ENCODE measurements at places on chromosomes 6 and 20. TPM values are rescaled to one million over a fixed set of nuclear protein-coding genes. Genes with fewer than 3 reads are reported as not detected.

The VNN1 gene
- total RNA-seq, result not detected

The GJA10 gene
- not detected for total RNA-seq

The DEFB124 gene
- not detected for total RNA-seq

The EBF4 gene
- total RNA-seq, result 0.99 TPM

The TRIM15 gene
- total RNA-seq, result not detected

The SYTL3 gene
- 4.6 TPM for total RNA-seq

The ZNF341 gene
- 0.99 TPM for total RNA-seq

The PSMB1 gene
- 227 TPM for total RNA-seq

The JPH2 gene
- total RNA-seq, result 0.66 TPM

The PPP1R16B gene
- under 0.01 TPM for total RNA-seq

The SLC22A1 gene
- 0.26 TPM for total RNA-seq

The HSPA12B gene
- total RNA-seq, result 0.17 TPM

The LY6G6D gene
- not detected for total RNA-seq

The ULBP2 gene
- 1.8 TPM for total RNA-seq

The TGM3 gene
- not detected for total RNA-seq

The HEY2 gene
- not detected for total RNA-seq

The MMS22L gene
- total RNA-seq, result 11.1 TPM

The DNAH8 gene
- total RNA-seq, result under 0.01 TPM

The BPIFB1 gene
- total RNA-seq, result not detected

The OARD1 gene
- total RNA-seq, result 10.3 TPM

The SLC2A4RG gene
- 18.2 TPM for total RNA-seq

The UQCC2 gene
- 22.9 TPM for total RNA-seq

The MYT1 gene
- not detected for total RNA-seq

The SRMS gene
- not detected for total RNA-seq

The ADAM33 gene
- 37.2 TPM for total RNA-seq

The CRIP3 gene
- 0.26 TPM for total RNA-seq
